COR-L47 (cell line): ENCODE measurements at places on chromosomes 3 and 15.

DNA sequence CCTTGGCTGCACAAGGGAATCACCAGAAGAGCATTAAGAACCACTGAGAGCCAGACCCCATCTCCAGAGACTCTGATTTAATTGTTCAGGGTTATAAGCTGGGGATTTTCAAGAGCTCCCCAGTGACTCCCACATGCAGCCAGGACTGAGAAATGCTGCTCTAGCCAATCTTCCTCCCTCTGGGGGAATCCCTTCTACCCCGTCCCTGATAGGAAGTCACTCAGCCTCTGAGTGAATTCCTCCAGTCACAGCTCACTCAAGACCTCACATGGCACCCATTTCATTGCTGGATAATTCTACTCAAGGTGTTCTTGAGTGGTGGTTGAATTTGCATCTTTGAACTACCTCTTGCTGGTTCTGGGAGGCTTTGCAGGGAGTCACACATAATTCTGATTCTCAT is 10.7 kb downstream of the CCR3 start:
- DNase-seq, result no peak

DNA sequence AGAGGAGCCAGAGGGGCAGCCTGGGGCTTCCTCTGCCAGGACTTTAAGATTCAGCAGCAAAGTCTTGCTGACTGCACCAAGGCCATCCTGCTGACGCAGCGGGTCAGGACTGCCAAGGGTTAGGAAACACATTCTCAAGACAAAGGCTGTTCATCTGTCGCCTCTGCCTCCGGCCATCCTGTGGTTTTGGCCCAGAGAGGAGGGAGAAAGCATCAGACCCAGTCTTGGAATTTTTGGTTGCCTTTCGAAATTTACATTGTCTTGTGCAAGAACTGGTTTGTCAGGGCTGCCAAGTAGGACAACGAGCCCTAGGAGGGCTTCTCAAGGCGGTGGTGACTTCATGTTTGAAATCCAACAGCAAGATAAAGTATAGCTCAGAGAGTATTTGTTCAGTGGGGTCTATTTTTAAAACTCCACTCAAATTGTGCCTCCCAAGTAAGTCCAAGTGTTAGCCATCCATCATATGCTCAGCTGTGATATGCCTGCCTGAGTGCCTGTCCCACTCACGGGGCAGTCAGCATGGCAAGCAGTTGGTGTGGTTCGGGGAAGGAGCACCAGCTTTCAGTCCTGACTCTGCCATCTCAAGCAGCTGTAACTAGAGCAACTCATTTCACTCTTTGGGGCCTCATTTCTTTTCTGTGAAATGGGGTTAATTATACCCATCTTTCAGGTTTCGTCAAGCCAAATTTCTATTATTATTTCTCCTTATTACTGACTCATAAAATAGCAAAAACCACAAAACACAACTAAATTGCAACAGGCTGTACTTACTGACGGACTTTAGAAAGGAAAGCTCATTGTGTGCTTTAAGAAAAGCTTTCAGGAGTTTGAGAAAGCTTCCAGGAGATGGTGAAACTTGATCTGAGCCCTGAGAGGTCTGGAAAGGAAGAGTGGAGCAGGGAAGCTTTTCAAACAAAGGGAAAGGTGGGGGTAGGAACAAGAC is 42.4 kb upstream of the RHO start:
- no peak for DNase-seq

- no peak for DNase-seq
Measured at GRCh38 chr3:189567322-189567721, 63.9 kb upstream of the TP63 start.

- DNase-seq, result no peak
Measured at GRCh38 chr15:25737218-25737643, 125.9 kb downstream of the ATP10A start.

GRCh38 chr15:74291101-74292071 is 55.3 kb downstream of the CCDC33 start:
- peak; percentile 92 for DNase-seq

GRCh38 chr3:55639896-55640765 is 153.0 kb upstream of the WNT5A start:
- no peak for DNase-seq

- no peak for DNase-seq
Measured at GRCh38 chr15:58562135-58562534, 130.3 kb downstream of the LIPC start.

GRCh38 chr3:178474526-178474925 is 61.7 kb upstream of the KCNMB2 start:
- no peak for DNase-seq

GRCh38 chr15:54035616-54036015 is 57.4 kb downstream of the UNC13C start:
- DNase-seq, result no peak

DNA sequence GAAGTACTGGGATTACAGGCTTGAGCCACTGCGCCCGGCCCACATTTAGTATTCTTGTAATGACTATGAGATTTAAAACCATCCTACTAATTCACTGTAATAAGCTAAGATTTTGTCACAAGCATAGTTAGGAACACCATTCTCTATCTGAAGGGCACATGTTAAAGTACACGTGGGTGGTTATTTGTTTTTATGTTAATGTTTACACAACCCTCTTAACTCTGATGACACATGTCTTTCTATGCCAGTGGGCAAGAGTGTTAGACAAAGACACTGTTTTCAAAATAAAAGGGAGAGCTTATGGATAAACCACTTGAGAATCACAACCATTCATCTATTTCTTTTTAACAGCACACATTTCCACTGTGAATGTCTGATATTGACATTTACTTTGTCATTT is 537.6 kb upstream of the IL12A start:
- DNase-seq, result peak; percentile 38

DNA sequence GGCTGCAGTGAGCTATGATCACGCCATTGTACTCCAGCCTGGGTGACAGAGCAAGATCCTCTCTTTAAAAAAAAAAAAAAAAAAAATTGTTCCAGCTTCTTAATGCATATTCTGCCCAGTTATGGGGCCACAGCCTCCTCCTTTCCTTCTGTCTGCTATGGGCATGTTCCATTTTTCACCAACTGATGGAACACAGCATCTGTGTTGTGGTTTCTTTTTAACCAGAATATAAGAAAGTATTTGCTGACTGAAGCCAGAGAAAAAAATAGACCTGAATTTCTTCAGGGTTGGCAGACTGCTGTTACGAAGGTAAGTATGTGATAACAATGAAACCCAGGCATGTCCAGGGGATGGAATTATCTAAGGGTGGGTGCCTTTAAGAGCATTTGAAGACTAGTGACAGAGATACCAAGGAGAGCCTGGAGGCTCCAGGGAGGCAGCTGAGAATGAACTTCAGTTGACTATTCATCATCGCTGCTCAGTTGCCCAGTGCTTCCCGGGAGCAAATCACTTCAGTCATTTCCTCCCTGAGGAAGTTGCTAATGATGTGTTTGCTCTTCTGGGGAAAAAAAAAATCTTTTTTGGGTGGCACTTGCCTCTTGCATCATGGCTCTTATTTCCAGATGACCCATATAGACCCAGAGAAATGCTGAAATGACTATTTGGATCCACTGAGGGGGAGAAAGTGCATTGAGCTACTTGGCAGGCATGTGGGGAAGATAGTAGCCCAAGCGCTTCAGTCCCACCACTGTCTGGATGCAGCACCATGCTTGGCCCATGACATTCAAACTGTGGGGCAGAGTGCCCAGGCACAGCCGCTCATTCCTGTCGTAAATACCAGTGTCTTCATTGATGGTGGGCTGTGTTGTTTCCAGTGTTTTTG is 14.5 kb downstream of the NCBP2 start:
- DNase-seq, result no peak

DNA sequence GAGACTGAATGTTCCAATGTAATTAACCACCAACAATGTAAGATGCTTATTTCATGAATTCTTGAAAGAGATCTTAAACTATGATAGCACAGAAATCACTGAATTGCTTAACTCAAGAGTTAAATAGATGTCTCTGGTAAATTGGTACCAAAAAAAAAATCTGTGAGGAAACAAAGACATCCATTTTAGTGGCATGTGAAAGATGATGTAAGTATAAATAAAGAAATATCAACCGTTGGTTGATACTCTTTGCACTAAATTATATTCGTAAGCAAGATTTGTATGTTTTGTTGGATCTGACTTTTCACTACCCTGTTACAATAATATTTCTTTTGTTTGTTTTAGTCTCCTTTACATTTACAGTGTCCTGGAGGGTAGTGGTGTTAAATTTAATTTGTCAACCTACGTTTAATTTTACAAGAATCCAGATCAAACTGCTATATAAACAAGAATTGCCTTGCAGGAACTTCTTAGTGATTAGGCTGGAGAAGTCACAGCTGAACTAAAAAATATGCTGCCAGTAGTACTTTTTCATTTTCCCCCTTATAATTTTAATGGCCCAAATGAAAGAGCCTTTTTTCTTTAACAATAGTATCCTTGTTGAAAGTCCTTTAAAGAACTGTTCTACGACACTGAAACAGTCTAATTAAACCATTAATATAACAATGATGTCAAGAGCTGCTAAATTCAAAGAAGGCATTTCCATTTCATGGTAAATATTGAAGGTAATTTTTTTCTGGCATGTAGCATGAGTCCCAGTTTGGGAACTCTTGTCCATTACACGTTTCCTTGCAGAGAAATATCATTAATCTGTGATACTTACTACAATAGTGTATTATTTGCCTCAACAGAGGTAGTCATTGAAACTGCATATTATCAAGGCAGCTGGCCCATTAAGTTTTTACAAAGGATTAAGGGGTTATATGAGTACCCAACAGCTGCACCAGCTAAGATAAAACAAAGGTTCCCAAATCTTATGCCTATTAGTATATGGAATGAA is 109.6 kb upstream of the PHLDB2 start:
- peak; percentile 84 for DNase-seq

GRCh38 chr3:17394541-17395155 is 347.8 kb downstream of the TBC1D5 start:
- DNase-seq, result no peak

DNA sequence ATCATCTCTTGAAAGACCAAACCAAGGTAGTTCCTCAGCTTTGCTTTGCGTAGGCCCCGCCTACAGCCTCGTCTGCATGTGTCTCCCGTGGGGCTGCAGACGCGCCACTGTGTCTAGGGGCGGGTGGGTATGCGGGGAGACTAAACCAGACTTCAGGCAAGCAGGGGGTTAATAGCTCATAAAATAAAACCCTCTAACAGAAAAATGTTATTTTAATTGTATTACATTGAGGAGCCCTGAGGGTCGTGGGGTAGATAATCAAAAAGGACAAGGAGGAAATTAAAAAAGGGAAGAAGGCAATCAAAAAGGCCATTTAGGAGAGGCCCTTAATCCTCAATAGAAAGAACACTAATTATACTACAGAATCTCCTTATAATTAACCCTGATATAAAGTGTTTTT is 247.6 kb upstream of the ICE2 start:
- DNase-seq, result no peak

GRCh38 chr3:157836022-157836421 is 270.2 kb downstream of the SHOX2 start:
- no peak for DNase-seq

- DNase-seq, result no peak
Measured at GRCh38 chr3:94206291-94206690, 143.4 kb downstream of the NSUN3 start.

GRCh38 chr3:184651904-184652303 is 60.0 kb downstream of the MAGEF1 start:
- DNase-seq, result no peak

GRCh38 chr15:43111354-43111753 is 5.5 kb upstream of the UBR1 start:
- DNase-seq, result no peak

DNA sequence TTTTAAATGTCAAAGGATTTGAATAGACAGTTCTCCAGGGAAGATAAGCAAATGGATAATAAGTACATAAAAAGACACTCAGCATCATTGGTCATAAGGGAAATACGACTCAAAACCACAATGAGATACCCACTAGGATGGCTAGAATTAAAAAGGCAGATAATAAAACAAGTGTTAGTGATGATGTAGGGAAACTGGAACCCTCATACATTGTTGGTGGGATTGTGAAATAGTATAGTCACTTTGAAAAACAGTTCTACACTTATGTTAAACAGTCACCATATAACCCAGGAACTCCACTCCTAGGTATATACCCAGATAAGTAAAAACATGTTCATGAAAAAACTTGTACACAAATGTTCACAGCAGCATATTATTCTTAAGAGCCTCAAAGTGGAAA is 72.5 kb downstream of the GPR156 start:
- no peak for DNase-seq

DNA sequence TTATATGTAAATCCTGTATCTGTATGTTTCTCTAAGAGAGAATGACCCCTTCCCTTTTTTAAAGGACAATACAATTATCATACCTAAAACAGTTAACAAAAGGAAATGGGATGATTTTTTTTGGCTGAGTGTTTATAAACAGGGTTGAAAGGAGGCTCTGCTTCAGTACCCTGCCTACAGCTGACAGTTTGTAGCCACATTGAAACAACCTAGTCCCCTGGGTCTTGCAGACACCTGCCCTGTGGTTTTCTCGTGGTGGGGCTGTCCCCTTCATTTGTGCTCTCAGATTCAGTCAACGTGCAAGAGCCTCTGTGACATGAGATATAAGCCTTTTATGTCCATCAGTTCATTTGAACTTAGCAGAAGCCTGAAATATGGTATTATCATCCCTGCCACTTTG is 2.3 kb upstream of the HMCES start:
- no peak for DNase-seq

DNA sequence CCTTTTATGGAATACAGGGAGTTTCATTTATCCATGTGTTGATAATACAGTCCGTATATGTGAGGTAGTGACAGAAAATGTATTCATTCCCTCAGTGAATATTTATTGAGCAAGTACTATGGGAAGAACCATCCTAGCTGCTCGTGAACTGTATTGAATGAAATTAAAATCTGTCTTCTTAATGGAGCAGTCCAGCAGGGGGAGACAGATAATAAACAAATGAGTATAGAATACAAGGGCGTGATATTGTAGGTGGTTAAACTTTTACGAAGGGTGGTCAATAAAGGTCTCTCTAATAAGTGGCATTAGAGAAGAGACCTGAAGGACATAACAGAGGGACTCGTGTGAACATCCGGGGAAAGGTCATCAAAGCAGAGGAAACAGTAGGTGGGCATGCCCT is 62.7 kb upstream of the OSTN start:
- peak; percentile 12 for DNase-seq

GRCh38 chr15:72796210-72796514 is 12.6 kb upstream of the ADPGK start:
- no peak for DNase-seq

DNA sequence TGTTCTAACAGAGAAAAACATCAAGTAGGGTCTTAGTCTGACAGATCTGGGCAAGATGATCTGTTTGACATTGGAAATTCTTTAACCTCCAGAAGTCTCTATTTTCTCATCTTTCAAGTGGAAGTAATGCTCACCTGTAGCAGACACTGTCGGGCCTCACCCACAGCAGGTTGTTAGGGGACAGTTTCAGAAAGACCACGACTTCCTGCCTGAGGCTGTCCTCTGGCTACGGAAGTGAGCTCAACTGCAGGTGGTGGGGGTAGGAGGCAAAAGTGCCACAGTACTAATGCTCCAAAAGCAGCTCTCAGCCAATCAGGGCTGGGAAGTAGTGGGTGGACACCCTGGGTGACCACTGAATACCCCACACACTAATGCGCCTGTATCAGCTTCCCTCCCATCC is 111.4 kb upstream of the TOPAZ1 start:
- DNase-seq, result no peak
